Activated CD4-positive, alpha-beta T cell treated with anti-CD3 and anti-CD28 coated beads for 36 hours (primary cell): ENCODE measurements at places on chromosomes 2 and 18. TPM values are rescaled to one million over a fixed set of nuclear protein-coding genes. Genes with fewer than 3 reads are reported as not detected.
A peak's percentile ranks its signal among the peaks of the same experiment; 100 is the strongest.

FAHD2B gene
- 21.0 TPM for total RNA-seq

GAL3ST2 gene
- 1.0 TPM for total RNA-seq

HES6 gene
- total RNA-seq: 1.8 TPM

TXNL1 gene
- 75.3 TPM for total RNA-seq

HTRA2 gene
- 47.7 TPM for total RNA-seq

PTPRN gene
- total RNA-seq: 0.43 TPM

SKOR2 gene
- 0.21 TPM for total RNA-seq

NDUFS1 gene
- total RNA-seq: 70.6 TPM

RPL31 gene
- total RNA-seq: 889 TPM

TRAF3IP1 gene
- 8.5 TPM for total RNA-seq

PKDCC gene
- not detected for total RNA-seq

C2orf81 gene
- 4.5 TPM for total RNA-seq

SOCS6 gene
- 1.7 TPM for total RNA-seq

TRABD2A gene
- 42.2 TPM for total RNA-seq

PROKR1 gene
- total RNA-seq: not detected

MYOM1 gene
- 0.95 TPM for total RNA-seq

NDC80 gene
- 84.7 TPM for total RNA-seq

TMEM247 gene
- not detected for total RNA-seq

DNA sequence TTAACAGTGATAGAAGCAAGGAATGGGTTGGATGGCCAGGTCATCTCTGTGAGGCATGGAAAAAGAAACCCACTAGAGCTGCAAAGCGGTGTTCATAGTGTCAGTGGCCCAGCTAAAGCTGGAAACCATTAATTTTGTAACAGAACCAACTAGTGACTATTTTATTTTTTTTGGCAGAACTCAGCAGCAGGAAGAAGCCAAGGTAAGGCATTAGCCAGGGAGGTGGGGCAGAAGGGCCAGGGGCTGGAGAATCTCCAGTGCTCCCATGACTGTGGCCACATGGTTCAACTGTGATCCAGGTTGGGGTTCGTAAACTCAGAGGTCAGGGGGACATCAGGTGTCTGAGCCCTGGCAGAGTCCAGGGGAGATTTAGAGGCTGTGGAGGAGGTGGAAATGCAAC is 25.9 kb upstream of the YES1 start:
- DNase-seq: no peak

GRCh38 chr2:238846628-238847418 is 1.1 kb upstream of the TWIST2 start:
- no peak for DNase-seq

- no peak for DNase-seq
Measured at GRCh38 chr2:210553373-210553772, 3.0 kb upstream of the CPS1 start.

GRCh38 chr2:29782549-29783458 is 138.6 kb downstream of the ALK start:
- DNase-seq: no peak

GRCh38 chr18:24488824-24489493 is 28.5 kb downstream of the HRH4 start:
- no peak for DNase-seq

- DNase-seq: no peak
Measured at GRCh38 chr2:8215159-8215863, 466.5 kb upstream of the ID2 start.

DNA sequence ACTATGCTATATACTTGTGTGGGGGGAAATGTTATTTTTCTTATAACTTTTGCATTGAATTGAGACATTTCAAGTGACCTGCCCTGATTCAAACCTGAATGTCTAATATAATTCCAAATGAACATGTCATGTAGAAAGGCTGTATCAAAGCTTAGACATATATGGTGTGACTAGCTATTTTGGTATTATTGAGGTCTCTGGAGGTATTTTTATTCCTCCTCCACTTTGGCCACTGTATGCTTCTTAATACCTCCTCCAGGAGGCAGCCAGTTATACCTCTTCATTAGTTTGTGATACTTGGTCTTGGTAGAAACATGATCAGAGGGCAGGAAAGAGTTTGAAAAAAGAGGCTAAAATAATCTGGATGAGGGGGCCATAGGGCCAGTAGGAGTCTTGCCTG is 217.1 kb downstream of the TCF4 start:
- no peak for DNase-seq

DNA sequence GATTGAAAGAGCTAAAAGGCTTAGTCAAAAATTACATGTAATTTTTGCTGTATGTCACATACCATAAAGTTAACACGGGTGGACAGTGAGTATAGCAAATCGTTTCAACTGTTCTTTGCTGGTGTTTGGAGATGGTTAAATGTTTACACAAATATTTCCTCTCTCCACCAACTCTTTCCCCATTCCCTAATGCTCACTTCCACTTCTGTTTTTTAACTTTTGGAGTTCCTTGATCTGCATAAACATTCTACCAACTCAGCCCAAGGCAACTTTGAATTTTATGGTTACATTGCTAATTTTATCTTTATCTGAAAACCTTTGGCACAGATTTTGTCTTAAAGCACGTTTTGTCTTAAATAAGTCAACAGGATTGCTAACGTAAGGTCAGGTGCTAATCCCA is 1.9 kb upstream of the SPOPL start:
- no peak for DNase-seq

DNA sequence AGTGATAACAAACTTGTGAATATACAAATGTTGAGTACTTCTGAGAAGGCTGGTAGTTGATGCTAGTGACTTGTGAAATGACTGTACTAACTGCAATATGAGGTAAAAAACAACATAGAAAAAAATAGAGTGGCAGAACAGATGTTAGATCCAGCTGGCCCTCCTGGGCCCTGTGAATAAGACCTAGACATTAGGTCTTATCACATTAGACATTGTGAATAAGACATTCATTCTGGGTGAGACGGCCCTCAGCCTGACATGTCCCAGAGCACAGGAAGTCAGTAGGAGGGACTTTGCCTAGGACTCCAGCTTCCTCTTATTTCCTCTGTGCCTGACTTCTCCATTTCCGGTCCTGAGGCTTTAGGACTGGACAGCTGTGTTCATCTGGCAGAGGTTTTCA is 22.9 kb downstream of the DOK1 start:
- DNase-seq: peak; percentile 37

GRCh38 chr2:207165121-207166038 is at the start of gene KLF7:
KLF7 (minus strand) TSS chr2:207165948; CDS start chr2:207165568, 380 bp downstream.
- peak; percentile 77 for DNase-seq

- no peak for DNase-seq
Measured at GRCh38 chr2:60527762-60528161, 25.7 kb downstream of the BCL11A start.

DNA sequence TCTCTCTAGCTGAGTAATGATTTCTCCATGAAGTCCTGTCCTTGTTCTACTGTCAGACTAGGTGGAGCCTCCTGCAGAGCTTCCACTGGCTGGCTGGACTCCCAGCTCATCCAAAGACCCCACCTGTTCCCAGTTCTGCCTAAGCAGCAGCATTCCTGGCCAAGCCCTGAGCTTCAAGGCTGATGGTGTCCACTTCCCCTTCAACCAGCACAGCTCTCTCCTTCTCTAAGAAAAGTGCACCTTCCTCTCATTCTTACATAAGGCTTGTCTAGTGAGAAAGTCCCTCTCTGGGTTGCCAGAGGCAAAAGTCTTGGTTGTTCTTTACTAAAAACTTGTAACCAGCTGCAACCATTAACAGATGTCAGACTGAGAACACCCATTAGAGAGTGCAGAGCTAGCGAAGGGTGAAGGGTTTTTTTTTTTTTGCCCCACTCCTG is 58.9 kb downstream of the CXCR4 start:
- DNase-seq: no peak

- peak; percentile 65 for DNase-seq
Measured at GRCh38 chr18:78875016-78875777, 104.4 kb upstream of the SALL3 start.

GRCh38 chr2:49189512-49190225 is 35.4 kb upstream of the FSHR start:
- no peak for DNase-seq

DNA sequence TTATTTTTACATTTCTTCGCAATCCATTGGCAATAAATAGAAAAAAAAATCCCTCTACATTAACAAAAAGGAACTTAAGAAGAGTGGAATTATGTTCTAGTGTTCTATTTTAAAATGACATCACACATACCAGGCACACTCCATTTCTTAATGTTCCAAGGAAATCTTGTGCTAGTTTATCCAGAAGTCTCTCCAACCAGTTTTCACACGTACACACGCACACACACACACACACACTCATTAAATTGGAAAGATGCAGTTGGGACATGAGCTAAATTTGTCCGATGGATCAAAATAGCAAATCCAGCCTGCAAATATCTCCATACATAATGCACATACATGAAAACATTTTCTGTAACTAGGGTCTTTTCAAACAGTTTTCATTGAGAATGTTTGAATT is 78.3 kb downstream of the KCNJ3 start:
- DNase-seq: no peak

- no peak for DNase-seq
Measured at GRCh38 chr2:231117922-231118613, 6.8 kb downstream of the HTR2B start.

DNA sequence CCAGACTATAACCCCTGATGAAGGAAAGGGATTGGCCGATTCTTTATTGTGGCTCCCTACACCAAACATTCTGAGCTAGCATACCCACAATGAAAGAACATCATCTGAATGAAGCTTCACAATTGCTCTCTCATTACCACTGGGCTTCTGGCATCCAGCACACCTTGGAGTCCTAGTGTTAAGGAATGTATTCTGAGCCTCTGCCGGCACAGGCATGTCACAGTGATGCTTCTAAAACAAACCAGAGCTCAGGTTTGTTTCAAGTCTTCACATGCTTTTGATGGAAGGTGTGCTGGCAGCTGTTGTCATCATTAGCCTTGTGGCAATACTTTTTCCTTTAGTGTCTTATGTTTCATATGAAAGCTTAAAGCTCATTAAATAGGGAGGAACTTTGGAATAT is 76.3 kb upstream of the RBBP8 start:
- no peak for DNase-seq

DNA sequence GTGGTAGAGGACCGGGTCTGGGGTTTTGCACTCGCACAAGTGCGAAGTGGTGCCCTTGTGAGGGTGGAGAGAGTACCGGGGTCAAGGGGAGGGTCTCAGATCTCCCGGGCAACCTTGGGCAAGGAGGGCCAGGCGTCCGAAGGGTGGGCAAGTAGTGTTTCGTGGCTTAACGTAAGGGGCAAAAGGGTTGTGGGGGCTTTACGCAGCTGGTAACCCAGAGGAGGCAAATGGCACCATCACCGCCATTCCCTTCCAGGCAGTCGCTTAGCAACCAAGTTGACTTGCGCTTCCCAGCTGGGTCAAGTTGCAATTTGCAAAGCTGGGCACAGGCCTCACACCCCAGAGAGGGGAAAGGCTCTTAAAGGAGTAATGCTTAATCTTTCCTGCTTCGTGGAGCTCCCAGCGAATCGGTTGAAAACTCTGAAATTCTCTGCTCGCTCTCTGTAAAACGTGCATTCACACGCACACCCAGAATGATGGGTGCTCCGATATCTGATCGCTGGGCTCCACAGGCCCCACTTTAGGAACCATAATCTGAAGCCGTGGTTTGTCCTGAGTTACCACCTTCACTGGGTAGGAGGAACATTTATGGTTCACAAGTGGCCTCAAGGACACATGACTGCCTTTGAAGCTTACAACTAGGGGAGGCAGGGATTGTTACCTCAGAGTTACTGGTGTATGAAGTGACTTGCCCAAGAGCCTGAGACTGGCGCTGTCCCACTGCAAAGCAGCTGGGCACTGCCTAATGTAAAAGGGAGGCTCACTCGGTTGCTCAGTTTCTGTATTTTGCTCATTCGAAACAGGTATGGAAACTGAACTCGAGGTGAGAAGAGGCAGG is 127.9 kb downstream of the UXS1 start:
- DNase-seq: no peak
